GM19239 (cell line): ENCODE measurements at places on chromosomes 11 and 22.
A peak's percentile ranks its signal among the peaks of the same experiment; 100 is the strongest.

- peak; percentile 18 for DNase-seq
These were observed 43.3 kb downstream of the MYEOV start for GRCh38 chr11:69337211-69337721.

DNA sequence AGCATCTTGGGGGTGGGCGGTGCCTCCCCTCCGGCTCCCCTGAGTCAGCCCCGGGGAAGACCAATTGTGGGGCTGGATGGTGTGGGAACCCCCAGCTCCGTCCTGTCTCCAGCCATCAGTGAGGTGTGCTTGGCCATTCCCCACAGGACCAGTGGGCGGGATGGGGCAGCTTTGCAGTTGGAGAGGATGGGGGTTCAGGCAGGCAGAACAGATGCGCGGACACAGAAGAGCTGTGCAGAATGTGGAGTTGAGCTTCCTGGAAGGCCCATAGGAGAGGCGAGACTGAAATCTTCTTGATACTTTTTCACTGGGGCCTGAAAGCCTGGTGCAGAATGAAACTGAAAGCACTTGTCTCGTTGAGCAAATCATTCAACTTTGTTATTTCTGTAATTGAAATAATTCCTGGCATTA, 23.8 kb downstream of the PARVB start:
- no peak for DNase-seq

DNA sequence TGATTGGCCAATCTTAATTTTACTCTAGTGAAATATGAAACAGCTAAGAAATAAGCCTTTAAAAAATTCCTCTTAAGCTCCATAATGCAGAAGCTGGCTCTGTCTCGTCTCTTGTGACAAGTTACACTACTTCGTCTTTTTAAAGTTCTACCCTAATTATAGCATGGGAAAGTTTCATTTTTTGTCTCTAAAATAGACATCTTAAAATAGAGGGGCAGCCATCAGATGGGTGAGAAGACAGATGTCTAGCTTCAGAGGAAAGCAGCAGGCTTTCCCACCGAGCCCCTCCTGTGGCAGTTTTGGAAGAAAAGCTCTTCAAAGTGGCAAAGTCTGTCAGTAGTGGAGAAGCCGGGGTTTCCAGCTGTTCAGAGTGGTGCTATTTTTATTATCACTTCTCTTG, 39.5 kb downstream of the XRRA1 start:
- DNase-seq: no peak

DNA sequence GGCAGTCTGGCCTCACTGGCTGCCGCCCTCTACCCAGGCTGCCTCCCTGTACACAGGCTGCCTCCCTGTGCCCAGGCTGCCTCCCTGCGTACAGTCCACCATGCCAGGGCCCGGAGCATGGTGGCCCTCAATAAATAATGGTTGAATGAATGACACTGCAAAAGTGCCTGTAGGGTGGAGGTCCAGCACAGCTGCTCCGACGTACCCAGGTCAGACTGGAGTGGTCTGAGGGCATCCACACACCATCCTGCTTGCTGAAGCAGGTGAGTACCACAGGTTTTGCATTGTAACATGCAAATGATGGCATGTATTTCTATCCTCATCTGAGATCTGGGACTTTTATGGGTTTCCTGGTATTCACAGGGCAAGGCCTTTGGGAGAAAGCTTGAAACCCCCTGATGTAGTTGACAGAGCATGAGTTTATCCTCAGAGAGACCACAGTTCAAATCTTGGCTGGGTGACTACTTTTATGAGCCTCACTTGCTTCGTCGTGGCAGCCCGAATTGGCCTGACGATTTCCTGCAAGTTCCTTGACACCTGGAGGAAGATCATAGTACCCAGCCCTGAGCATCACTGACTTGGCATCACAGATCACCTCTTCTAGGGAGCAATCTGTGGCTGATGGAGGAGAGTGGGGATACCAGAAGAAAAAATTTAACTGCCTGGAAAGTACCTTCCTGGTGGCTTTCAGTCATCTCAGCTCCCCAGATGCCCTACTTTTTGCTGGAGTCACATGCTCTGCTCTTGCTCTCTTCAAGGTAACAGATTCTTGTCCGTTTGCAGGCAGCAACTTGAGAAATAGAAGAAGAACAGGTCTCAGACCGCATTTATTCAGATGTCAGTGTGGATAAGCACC, 16.0 kb upstream of the CYB5R3 start:
- DNase-seq: no peak

- no peak for DNase-seq
These were observed 294.6 kb upstream of the CTSC start for GRCh38 chr11:88632163-88632562.

DNA sequence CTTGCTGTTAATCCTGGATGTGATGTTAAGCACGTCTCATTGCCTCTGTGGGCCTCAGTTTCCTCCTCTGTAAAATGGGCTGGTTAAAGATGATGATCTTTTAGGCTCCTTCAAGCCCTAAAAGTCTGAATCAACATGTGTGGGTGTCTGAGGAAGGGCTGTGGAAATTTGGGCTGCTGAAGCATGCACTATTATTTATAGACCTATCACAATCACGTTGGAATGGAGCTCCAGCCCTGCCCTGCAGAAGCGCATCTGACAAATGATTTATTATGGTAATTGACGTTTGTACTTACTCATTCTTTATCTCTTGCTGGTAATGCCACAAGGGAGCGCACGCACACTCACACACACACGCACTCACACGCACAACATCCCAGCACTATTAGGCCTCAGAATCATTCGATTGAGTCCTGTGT, 20.4 kb downstream of the P2RX3 start:
- no peak for DNase-seq

DNA sequence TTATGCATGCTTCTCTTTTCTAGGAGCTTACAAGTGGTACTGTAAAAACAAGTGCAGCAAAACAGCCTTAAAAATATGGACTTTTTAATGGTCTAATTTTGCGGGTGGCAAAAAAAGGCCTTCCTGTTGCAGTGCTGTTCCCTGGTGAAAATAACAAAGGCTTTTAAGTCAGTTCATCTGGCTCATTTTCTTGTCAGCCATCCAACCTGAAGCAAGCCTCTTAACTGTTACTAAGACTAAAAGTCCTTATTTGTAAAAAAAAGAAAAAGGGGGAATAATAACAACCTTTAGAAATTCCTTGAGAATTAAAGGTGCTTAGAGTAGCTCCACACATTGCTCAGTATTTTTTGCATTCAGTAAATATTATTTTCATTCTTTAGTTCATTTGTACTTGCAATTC, 200.5 kb upstream of the CHORDC1 start:
- DNase-seq: no peak

DNA sequence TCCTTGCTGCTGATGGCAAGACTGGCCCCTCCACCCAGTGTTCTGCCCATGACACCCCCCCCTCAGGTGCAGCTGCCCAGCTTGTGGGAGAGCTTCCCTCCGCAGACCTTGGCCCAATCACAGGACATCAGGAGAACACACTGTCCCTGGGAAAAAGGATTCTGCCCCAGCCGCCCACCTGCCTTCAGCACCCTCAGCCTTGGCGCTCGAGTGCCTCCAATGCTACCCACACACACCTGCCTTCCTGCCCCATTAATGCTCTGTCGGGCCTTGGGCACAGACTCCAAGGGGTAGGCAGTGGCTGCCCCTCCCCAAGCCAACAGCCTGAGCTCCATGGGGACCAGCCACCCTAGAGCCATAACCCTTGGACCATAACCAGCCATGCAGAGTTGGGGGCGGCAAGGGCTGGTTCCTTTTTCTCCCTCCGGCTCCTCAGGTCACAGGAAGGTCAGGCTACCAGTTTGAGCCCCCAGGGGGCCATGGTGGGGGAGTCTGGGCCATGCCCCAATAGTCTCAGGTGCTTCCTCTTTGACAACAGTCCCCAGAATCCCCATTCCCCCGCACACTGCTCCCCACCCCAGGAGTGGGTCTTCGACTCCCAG, 1.3 kb upstream of the ZNF70 start:
- DNase-seq: no peak

GRCh38 chr11:103434073-103434411, 324.8 kb downstream of the DYNC2H1 start:
- no peak for DNase-seq

- DNase-seq: peak; percentile 28
These were observed 6.6 kb downstream of the APOL4 start for GRCh38 chr22:36194971-36195370.

DNA sequence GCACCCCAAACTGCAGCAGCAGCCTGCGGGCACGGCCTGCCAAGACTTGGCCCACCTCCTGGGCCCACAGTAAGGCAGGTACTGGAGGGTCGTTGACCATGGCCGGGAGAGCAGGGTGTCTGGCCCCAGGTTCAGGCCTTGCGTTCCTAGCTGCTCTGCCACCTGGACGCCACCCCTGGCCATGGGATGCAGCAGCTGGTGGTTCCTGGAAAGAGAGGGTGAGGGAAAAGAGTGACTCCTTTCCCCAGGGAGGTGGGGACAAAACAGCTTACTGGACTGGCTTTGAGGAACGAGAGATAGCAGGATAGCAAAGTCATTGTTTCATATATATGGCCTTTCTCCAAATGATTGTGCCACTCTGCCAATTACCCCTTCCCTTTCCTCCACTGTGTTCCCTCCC, 1.8 kb downstream of the BSCL2 start:
- DNase-seq: no peak
